Diencephalon (tissue), 1 donor: ENCODE measurements at places on chromosomes 4 and X. TPM values are rescaled to one million over a fixed set of nuclear protein-coding genes. Genes with fewer than 3 reads are reported as not detected.

The EPHA5 gene
- 84.4 TPM for total RNA-seq

The KIAA1210 gene
- under 0.01 TPM for total RNA-seq

The IRAK1 gene
- total RNA-seq = 10.8 TPM

The RAI2 gene
- 2.8 TPM for total RNA-seq

The ANKRD50 gene
- 72.9 TPM for total RNA-seq

The ANOS1 gene
- total RNA-seq = 92.7 TPM

The TEX11 gene
- total RNA-seq = not detected

The RIPPLY1 gene
- total RNA-seq = not detected

The ASB12 gene
- 0.46 TPM for total RNA-seq

The PPEF2 gene
- not detected for total RNA-seq

The NSUN7 gene
- total RNA-seq = 12.9 TPM

The CLTRN gene
- 0.46 TPM for total RNA-seq

The HPGD gene
- 8.5 TPM for total RNA-seq

The HPF1 gene
- 36.0 TPM for total RNA-seq

The ZNF732 gene
- total RNA-seq = 0.69 TPM

The ZCCHC12 gene
- 143 TPM for total RNA-seq

The FAM184B gene
- total RNA-seq = 9.0 TPM

The IRS4 gene
- 14.5 TPM for total RNA-seq

The GNRHR gene
- total RNA-seq = 0.23 TPM

The UGT2B10 gene
- total RNA-seq = not detected

The ODAPH gene
- not detected for total RNA-seq

The OFD1 gene
- total RNA-seq = 21.0 TPM

The ASB5 gene
- total RNA-seq = 0.46 TPM

The ZDHHC15 gene
- total RNA-seq = 18.0 TPM

The DAPP1 gene
- total RNA-seq = 1.6 TPM

The GSX2 gene
- 3.2 TPM for total RNA-seq

The NPNT gene
- 31.6 TPM for total RNA-seq

The STAG2 gene
- total RNA-seq = 114 TPM

The PORCN gene
- total RNA-seq = 9.7 TPM

The TREX2 gene
- 2.3 TPM for total RNA-seq

The CNKSR2 gene
- 54.7 TPM for total RNA-seq

The CT47B1 gene
- not detected for total RNA-seq

The ERAS gene
- total RNA-seq = 0.92 TPM

The RPA4 gene
- total RNA-seq = 1.2 TPM

The HS6ST2 gene
- 37.8 TPM for total RNA-seq

The DUSP21 gene
- total RNA-seq = not detected

The ADH6 gene
- not detected for total RNA-seq

The SPINK2 gene
- total RNA-seq = not detected

The SH3TC1 gene
- 2.3 TPM for total RNA-seq

The HSFX1 gene
- total RNA-seq = 2.3 TPM

The SLC4A4 gene
- total RNA-seq = 61.1 TPM

The AFP gene
- total RNA-seq = not detected

The LAP3 gene
- total RNA-seq = 53.5 TPM

The PRR32 gene
- not detected for total RNA-seq

The RAB33A gene
- 22.6 TPM for total RNA-seq

The MAPK10 gene
- total RNA-seq = 217 TPM

The DDX53 gene
- not detected for total RNA-seq

The HMGN5 gene
- 4.2 TPM for total RNA-seq

The ETFDH gene
- 27.2 TPM for total RNA-seq

The IQCM gene
- total RNA-seq = not detected

The NAP1L3 gene
- 164 TPM for total RNA-seq

The USP17L25 gene
- total RNA-seq = not detected

The ARSJ gene
- total RNA-seq = 1.2 TPM
